Activated T-helper 17 cell treated with anti-CD3 and anti-CD28 coated beads, Interleukin-2, amount 50 U/mL, for 72 hours (primary cell): ENCODE measurements at places on chromosomes 12 and 14. TPM values are rescaled to one million over a fixed set of nuclear protein-coding genes. Genes with fewer than 3 reads are reported as not detected.

FZD10 gene
- total RNA-seq: not detected

KLRD1 gene
- total RNA-seq: not detected

TAS2R31 gene
- total RNA-seq: 2.1 TPM

FOS gene
- 86.3 TPM for total RNA-seq

ZDHHC22 gene
- not detected for total RNA-seq

PLCZ1 gene
- total RNA-seq: not detected

SELPLG gene
- 89.1 TPM for total RNA-seq

TROAP gene
- 53.9 TPM for total RNA-seq

KRT78 gene
- not detected for total RNA-seq

LHX5 gene
- not detected for total RNA-seq

SLCO1B1 gene
- not detected for total RNA-seq

DAD1 gene
- 229 TPM for total RNA-seq

CBLN3 gene
- total RNA-seq: 11.1 TPM

NID2 gene
- not detected for total RNA-seq

ABCB9 gene
- 12.0 TPM for total RNA-seq

NTF3 gene
- not detected for total RNA-seq

NEUROD4 gene
- total RNA-seq: not detected

DNA sequence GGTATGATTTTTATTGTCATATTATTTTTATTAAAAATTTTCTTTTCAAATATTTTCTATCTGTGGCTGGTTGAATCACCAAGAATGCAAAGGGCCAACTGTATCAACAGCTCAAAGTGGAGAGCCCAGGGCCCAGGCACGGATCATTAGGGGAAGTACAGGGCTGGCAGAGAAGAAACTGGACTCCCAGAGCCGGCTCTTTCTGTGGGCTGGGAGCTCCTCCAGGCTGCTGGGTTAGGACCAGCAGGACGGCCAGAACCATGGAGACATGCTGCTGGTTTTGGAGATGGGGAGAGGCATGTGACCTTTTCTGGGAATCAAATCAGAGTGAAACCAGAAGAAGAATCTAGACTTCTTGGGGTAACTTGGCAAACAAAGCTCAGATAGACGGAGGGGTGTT lies 220.5 kb downstream of the CACNA1C start:
- no peak for ATAC-seq

- ATAC-seq: no peak
These were observed 337.1 kb upstream of the USP15 start for GRCh38 chr12:61923152-61923551.

- ATAC-seq: no peak
These were observed 106.0 kb downstream of the RMST start for GRCh38 chr12:97568336-97569180.

DNA sequence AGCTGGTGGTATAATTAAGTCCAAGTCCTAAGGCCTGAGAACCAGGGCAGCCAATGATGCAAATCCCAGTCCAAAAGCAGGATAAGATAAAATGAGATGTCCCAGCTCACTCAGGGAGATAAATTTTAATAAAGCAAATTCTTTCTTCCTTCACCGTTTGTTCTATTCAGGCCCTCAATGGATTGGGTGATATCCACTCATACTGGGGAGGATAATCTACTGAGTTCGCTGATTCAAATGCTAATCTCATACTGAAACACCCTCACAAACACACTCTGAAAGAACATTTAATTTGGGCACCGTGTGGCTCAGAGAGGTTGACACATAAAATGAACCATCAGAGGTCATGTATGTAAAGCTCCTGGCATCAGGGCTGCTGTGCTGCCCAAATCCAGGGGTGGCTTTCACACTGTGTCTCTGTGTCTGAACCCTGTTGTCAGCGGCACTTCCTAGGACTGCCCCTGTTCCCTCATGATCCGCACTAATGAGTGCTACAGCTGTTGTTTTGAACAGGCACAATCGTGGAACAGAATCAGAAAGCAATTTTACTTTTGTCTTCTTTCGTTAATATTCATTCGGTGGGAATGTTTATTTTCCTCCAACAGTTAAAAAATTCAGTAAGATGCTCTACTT lies 428.5 kb upstream of the FBXO33 start:
- ATAC-seq: no peak

DNA sequence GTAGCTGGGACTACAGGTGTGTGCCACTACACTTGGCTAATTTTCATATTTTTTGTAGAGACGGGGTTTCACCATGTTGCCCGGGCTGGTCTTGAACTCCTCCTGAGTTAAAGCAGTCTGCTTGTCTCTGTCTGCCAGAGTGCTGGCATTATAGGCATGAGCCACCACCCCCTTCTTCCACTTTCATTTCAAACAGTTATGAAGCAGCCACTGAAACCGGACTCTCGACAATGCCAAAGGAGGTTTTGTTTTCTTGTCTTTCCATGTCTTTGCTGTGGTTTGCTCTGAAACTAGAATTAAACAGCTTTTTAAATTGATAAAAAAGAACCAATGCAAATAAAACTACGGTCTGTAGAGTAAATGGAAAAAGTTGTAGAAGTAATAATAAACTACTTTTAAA lies 30.4 kb downstream of the RAP1B start:
- ATAC-seq: peak; percentile 97

GRCh38 chr14:29446971-29447370 lies 480.7 kb downstream of the PRKD1 start:
- no peak for ATAC-seq

DNA sequence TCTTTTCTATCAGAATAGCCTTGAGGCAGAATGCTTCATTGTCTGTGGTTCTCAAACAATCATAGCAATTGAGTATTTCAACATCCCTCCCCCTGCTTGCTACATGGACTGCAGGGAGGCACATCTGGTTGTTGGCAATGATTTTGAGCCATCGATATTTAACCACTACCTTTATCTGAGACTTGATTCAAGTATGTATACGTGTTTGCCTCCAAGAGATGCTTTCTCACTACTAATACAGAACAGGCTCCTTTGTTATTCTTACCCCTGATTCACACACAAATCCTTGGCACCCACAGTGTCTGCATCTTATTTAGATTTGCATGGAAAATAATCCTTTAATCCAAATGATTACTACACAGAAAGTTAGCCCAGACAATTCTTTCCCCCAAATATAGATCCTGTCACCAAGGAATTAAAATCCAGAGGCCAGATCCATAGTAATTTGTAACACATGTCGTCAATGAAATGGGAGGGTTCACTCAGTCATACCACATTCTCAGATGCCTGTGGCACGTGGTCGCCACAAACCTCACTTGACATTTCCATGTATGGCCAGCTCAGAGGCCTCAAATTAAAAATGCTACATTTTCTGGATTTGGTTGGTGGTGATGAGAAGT lies 199.3 kb downstream of the ITPR2 start:
- ATAC-seq: no peak

DNA sequence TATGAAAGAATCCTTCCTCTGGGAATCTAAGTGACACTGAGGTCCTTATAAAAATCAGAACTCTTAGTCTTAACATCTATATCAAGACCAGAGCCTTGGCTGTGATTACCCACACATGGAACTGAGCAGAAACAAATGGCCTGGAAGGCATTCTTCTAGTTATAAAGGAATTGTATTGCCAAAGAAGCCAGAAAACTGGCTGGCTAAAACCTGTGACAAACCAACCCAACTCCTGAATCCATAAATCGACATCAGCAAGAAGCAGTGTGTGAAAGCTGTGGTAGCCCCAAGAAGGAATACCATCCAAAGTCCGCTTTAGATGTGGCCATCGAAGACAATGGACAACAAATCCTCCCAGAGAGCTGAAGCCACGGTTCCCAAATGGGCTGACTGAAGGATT lies 97.9 kb upstream of the CCDC91 start:
- no peak for ATAC-seq

DNA sequence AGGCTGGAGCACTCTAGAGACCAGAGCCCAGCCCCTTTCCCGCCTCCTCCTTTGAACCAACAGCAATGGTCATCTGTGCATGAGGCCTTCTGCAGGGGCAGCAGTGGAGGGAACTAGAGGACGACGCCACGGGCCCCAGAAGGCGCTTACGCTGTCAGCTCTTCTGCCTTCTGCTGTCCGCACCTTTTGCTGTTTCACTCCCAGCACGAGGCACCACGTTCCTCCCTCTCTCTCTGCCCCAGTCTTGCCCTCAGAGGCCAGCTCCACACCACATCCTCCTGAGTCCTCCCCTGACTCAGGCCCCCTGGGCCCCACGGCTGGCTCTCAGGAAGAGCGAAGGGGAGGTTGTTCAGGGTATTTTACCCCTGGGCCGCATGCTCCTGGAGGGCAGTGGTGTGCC lies 15.5 kb downstream of the MMAB start:
- ATAC-seq: no peak

GRCh38 chr14:77154421-77154820 lies 12.8 kb upstream of the ZDHHC22 start:
- no peak for ATAC-seq

GRCh38 chr12:84421103-84421502 lies 491.5 kb downstream of the SLC6A15 start:
- no peak for ATAC-seq

GRCh38 chr12:121132601-121133481 lies at the start of gene P2RX7:
P2RX7 (plus strand) TSS chr12:121132876; CDS start chr12:121132971, 95 bp downstream.
- peak; percentile 44 for ATAC-seq

GRCh38 chr12:53623548-53624385 lies 2.4 kb downstream of the ATF7 start:
- ATAC-seq: no peak

GRCh38 chr12:96210376-96211055 lies 16.3 kb downstream of the ELK3 start:
- peak; percentile 39 for ATAC-seq

DNA sequence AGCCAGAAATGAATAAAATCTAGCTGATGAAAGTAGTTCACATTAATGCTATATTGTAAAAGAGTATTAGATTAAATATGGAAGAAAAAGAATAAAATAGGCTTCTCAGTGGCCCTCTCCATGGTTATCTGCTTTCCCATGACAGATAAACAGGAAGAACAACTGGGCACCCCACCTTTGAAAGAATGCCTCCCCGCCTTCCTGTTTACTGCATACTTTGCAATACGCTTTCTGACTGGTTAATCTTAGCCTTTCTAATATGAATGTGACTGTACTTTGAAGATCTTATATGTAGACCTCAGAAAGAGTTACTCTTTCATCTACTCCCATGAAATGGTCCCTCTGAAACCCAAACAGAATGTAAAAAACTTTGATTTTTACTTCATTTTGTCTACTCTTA lies 34.1 kb upstream of the DAAM1 start:
- peak; percentile 47 for ATAC-seq

- peak; percentile 53 for ATAC-seq
These were observed 38.9 kb upstream of the IL22 start for GRCh38 chr12:68292151-68292943.

DNA sequence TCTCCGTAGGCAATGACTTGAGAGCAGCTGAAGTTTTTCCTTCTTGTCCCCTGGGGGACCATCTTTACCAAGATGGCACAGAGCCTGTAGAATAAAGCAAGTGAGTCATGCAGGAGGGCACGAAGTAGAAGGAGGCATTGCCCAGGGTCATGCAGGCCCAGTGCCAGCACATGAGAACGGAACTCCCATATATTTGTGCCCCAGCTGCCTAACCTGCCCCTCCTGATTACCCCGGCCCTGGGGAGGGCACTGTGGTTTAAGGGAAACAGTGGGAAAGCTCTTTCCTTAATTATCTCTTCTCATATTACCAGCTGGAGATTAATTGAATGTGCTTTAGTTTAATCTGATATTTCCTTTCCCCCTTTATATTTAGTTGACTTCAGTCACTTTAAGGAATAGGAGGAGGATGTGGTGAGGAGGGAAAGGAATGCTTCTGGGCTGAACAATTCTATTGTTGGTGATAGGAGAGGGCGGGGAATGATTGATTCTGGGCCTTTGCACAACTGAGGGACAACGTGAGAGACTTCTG lies 51.9 kb downstream of the RASSF8 start:
- ATAC-seq: no peak

DNA sequence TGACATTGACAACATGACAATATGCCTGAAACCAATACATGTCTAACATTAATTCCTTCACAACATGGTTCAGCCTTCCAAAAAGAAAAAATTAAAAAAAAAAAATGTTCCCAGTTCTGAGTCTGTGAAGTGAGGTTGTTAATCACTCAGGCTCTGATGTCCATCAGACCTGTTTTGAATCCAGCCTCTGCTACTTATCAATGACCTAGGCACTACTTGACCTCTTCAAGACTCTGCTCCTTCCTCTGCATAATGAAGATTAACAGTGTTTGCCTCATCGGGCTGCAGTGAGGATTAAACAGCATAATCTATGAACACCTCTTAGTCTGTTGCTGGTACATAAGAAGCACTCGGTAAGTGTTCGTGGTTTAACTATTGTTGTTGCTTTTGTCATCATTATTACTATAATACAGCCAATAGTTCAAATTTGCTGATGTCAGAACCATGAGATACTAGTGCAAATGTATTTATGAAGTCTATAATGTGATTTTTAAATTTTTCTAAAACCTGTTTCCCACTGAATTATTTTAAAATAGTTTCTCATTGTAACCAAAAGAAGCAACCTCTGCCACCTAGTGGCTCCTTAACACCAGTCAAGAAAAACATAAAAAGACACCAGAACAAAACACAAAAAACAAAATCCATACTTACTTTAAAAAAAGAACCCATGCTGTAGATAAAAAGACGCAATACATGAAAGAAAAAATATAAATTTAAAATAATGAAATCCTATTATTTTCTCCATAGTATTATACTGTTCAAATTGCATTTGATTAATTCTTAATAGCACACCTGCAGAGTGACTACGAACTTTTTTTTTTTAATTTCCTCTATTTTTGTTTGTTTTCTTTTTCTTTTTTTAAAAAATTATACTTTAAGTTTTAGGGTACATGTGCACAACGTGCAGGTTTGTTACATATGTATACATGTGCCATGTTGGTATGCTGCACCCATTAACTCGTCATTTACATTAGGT lies 20.3 kb upstream of the TMX1 start:
- no peak for ATAC-seq

DNA sequence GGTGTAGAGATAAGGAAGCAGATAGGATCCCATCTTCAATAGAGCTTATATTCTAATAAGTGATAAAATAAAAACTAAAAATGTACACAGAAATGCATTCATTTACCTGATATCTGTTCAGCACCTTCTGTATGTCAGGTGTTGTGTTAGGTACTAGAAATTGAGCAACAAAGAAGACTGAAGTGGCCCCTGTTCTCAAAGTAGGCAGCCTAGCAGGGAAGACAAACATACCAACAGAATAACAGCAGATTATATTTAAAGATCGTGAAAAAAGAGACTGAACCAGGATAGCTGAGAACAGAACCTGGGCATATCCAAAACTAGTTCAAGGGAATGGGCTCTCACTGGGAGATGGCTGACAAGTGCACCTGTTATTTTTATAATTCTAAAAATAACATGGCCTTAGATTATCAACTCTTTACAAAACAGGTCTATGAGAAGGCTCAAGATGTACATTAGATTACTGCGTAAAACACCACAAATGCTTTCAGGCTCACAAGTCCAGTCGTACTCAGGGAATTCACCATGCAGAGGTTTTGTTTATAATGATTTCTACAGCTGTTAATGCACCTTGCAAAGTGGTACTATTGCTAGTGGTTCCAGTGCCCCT lies 16.4 kb downstream of the ANO6 start:
- ATAC-seq: no peak

GRCh38 chr12:99611599-99611998 lies 36.0 kb upstream of the GARIN6 start:
- no peak for ATAC-seq

GRCh38 chr12:121600702-121601336 lies 20.0 kb upstream of the KDM2B start:
- ATAC-seq: no peak

GRCh38 chr14:88488897-88489296 lies 65.9 kb downstream of the PTPN21 start:
- ATAC-seq: no peak

GRCh38 chr12:46402941-46403718 lies 30.6 kb upstream of the SLC38A2 start:
- no peak for ATAC-seq

GRCh38 chr12:779745-780734 lies 27.7 kb downstream of the WNK1 start:
- ATAC-seq: peak; percentile 73
